T-helper 17 cell (primary cell): ENCODE measurements at places on chromosomes 3 and 15.

DNA sequence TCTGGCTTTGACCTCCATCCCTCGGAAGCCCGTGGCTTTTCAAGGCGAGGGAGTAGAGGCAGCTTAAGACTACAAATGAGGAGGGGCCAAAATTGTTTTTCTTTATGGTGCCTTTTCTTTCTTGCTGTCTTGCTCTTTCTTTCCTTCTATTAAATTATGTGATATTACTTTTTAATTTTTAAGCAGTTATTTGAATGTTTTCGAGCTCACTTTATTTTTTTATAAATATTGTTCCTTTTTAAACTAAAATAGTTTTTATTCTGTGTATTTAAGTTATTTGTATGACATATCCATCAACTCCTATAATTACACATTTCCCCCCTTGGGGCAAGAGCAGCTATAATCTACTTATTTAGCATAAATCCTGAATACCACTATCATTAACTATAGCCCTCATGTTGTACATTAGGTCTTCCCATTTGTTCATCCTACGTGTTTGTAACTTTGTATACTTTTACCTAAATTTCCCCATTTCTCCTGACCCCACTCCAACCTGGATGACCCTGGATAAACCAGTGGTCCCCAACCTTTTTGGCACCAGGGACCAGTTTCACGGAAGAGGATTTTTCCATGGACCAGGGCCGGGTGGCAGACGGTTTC lies 622 bp upstream of the PLSCR1 start:
- DNase-seq = no peak

DNA sequence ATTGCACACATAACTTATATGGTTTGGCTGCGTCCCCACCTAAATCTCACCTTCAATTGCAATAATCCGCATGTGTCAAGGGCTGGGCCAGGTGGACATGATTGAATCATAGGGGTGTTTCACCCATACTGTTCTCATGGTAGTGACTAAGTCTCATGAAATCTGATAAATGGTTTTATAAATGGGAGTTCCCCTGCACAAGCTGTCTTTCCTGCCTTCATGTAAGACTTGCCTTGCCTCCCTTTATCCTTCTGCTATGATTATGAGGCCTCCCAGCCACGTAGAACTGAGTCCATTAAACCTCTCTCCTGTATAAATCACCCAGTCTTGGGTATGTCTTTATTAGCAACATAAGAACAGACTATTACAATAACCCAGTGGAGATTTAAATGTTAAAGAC lies 653.9 kb downstream of the ROBO1 start:
- no peak for DNase-seq

DNA sequence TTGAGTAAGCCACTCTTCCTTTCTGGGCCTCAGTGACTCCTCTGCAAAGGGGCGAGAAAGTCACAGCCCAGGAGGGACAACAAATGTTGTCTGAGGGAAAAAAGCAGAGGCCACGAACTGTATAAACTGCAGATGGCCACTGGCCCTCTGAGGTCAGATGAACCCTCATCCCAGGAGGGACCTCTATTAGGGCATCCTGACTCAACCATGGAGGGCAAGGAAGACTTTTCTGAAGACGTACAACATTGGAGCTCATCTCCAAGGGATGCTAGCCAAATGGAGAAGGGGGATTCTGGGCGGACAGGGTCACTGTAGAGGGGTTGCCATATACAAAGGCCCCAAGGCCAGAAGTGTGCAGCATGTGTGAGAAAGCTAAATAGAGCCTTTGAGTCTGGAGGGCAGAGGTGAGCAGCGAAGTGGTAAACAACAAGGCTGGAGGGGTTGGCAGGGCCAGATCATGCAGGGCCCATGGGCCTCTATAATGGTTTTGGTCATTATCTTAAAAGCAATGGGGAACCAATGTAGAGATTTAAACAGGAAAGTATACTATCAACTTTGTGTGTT lies 16.7 kb downstream of the GRAMD2A start:
- no peak for DNase-seq

DNA sequence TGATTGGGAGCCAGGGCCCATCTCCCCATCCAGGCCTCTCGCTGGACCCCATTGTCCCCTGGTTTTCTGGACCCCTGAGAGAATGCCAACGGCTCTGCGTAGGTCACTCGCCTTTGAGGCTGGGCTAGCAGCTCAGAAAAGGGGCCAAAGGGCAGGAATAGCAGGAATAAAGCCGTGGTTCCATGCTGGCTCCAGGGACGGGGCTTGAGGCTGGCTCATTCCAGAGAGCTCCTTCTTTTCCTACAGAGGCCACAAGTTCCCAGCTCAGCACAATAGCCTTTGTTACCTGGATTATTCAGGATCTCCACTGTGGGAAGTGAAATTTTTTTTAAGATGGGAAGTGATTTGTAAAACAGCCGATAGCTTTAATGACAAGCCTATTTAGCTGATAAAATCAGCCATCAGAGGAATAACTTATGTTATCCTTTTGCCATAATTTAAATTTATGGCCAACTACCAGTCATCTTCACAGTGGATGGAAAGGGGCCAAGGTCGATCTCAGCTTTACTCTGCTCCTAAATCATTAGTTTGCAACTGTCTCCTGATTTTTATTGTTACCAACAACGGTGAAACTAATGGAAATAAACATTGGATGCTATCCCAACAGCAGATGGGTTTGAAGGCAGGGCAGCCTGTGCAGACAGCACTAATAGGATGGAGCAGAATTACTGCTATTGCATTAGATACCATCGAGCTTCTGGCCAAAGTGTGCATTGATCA lies 124.3 kb downstream of the TMEM266 start:
- no peak for DNase-seq

DNA sequence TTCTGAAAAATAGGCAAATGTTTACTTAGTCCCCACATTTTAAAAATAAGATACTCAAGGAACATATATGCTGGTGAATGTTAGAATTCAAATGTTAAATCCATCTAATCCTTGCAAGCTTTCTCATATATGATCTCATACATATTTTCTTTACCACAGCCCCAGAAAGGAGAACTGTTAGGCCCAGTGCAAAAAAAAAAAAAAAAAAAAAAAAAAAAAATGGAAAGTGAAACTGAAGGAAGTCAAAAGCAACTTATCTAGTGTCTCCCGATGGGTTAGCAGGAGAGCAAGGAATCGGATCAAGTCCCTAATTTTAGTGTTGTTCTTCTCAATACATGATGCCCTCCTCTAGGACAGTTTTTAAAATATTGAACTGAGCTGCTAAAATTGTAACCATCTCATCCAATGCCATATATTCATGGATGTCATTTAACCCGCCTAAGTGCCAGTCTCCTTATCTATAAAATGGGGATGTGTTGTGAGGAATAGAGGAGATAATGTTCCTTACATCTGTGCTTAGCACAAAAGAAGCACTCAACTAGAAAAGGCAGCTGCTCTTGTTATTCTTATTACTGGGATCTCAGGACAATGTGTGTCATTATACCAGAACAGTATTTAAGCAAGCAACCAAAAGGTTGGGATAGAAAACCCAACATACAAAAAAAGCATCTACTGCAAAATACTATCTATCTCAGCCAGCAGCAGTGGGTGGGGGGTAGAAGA lies 279.7 kb downstream of the MAGI1 start:
- DNase-seq = no peak

- DNase-seq = no peak
Observed at GRCh38 chr3:76841747-76842146, 198.2 kb upstream of the ROBO2 start.

DNA sequence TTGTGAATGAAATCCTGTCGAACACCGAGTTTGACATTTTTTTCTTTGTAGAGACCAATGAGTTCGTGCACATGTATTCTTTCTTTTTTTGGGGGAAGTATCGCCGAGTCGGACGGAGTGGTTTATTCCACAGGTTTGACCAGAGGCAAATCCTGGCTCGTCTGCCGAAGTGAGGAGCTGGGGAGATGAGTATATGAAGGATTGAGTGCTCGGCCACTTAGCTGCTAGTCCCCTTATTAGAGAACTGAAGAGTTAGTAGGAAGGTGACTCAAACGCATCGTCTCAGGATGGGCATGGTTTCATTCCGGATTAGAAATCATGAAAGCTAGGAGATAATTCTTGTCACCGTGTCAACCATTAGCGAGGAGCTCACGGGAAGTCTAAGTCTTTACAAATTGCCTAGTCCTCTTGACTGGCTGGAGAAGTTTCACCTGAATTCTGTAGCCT lies 154.7 kb upstream of the GOLIM4 start:
- DNase-seq = no peak

GRCh38 chr15:62603742-62604141 lies 438.7 kb upstream of the C2CD4B start:
- no peak for DNase-seq

DNA sequence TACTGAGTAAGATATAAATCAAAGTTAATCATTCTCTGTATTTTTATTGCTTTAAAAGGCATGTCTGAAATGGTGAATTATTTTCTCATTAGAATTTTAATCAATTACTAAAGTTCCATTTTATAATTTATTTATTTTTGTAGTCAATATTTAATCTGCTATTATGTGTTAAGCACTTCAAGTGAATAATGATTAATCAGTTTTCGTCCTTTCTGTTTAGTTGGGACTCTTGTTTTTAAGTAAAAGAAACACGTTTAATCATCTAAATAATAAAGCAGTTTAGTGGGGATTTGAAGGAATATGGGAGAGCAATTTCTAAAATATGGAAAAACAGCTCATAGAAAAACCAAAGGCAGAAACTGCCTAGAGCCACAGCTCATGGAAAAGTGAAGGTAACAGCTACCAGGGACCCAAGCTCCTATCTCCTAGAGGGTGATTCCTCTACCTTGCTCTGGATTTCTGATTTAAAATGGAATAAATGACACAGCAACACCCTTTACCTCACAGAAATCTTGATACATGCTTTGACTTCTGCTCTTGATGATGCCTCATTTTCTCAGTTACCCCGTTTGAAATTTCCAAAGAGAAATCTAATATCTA lies 28.0 kb upstream of the SUCNR1 start:
- DNase-seq = no peak

GRCh38 chr15:88656760-88657221 lies 18.0 kb downstream of the ISG20 start:
- DNase-seq = no peak

DNA sequence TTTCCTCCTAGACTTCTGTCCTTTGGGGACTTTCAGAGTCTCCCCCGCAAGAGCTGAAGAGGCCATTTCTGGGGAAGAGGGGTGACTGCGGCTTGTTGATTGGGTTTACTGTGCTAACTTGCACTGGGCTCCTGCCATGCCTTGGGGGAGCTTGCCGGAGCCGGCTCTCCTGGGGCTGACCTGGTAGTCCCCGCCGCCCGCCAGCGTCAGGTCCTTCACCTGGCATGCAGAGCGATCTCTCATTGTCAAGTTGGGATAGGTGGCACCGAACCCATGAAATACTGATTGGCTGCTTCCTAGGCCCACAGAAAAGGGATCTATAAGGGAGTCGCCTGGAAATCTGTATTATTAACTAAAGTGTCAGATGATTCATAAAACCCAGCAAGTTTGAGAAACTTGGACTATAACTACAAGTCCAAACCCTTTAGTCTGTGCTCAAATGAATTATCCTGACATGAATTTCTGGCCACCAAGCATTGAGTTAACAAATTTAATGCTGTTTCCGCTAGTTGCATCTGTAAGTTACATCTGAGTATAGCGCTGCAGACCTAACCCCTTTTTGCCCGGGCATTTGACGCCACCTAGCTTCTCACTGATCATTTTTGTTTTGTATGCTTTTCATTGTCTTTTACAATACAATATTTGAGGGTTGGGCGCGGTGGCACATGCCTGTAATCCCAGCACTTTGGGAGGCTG lies 607 bp upstream of the IMP3 start:
- DNase-seq = no peak

DNA sequence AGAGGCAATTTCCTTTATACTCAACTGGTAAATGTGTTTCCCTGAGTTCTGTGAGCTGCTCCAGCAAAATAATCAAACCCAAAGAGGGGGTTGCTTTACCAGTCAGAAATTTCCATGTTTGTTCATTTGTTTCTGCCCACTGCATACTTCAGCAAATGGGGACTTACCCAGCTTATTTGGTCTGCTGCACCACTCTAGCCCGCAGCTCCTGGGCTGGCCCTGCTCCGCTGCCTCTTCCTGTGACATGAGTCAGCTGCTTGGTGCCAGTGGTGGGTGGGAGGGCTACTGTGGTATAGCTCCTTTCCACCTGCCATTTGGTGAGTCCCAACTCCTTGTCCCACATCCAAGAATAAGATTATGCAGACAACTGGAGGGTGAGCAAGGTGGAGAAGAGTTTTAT lies 644.2 kb downstream of the MCTP2 start:
- no peak for DNase-seq

GRCh38 chr3:28151608-28152228 lies 89.7 kb upstream of the CMC1 start:
- no peak for DNase-seq

GRCh38 chr3:103218146-103218545 lies 783.3 kb downstream of the ZPLD1 start:
- no peak for DNase-seq

GRCh38 chr15:86316726-86317383 lies 237.2 kb downstream of the AGBL1 start:
- DNase-seq = no peak

DNA sequence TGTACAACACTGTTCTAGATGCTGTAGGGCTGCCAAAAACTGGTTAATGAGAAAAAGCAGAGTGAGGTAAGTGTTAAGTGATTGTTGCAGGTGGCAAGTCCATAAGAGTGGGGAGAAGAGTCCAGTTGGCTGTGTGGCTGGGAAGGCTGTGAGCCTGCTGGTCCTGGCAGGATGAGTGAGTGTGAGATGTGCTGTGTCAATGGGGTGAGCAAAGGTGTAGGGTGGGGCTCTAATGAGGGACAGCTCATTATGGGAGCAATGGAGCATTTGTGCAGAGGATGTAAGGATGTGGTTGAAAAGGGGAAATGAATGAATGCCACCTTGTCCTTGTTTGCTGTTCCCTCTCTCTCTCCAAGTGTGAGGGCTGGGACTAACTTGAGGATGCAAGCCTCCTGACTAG lies 145.3 kb upstream of the ROPN1 start:
- DNase-seq = no peak

DNA sequence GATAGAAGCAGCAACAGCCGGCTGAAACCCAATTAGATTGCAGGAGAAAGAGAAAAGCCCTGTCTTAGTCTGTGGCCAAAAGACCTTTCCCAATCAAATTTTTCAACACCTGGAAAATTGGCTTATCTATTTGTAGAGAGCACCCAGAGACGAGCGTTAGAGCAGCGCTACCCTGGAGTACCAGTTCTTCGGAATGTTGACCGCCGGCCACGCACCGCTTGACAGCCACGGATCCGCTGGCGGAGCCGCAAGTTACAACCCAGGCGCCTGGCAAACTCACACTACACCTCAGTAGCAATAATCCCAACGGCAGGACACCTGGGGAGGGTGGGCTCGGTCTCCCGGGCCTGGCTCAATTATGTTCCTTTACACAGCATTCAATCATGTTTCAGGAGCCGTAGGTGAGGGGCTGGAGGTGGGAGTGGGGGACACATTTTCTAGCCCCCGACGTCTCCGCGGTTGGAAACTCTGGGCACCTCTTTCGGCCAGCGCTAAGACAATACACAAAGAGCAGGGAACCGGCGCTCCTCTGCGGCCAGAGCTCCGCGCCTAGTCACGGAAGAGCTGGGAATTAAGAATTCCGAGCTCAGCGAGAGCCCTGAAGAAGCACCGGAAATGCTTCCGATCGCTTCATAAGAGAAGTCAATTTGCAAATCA lies 1.2 kb downstream of the MB21D2 start:
- no peak for DNase-seq
